Peyer's patch (tissue), 4 donors: ENCODE measurements at places on chromosomes 6 and 20. TPM values are rescaled to one million over a fixed set of nuclear protein-coding genes. Genes with fewer than 3 reads are reported as not detected.

The MUC21 gene
- not detected for total RNA-seq

The FHL5 gene
- total RNA-seq = 2.1 TPM

DNA sequence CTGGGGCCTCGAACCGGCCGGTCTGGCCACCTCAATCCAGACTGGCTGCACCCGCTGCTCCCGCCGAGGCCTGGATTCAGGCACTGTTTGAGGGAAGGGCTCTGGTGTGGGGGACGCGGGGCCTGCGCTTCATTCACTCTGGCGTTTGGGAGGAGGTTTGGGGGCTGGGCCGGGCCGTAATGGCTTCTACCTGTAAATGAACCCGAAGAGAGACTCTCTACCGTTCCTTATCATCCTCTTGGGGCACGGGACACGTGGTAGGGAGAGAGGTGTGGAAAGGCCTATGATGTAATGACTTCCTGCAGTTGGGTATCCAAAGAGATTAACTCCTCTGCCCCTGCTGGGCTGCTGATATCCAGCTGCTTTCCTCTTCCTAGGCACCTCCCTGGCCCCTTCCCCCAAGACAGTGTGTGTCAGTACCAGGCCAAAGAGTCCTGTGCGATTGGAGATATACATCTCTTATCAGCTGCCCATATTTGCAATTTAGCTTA is 1.8 kb downstream of the FOXO3 start:
- peak; percentile 70 for DNase-seq

DNA sequence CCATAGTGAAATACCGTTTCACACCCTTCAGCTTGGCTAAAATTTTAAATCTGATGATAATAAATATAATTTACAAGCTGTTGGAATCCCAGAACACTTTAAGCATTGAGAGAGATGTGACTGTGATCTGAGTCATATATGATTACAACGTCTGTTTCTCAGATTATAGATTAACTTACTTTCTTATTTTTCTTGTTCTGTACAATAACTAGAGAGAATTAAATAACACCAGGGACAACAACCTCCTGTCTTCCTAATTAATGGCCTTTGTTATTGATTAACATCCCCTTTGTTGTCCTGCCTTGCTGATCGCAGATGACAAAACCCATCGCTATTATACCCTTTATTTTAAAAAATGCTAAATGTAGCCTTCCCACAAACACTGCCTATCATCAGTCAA is 87.8 kb upstream of the EZR start:
- DNase-seq = no peak

DNA sequence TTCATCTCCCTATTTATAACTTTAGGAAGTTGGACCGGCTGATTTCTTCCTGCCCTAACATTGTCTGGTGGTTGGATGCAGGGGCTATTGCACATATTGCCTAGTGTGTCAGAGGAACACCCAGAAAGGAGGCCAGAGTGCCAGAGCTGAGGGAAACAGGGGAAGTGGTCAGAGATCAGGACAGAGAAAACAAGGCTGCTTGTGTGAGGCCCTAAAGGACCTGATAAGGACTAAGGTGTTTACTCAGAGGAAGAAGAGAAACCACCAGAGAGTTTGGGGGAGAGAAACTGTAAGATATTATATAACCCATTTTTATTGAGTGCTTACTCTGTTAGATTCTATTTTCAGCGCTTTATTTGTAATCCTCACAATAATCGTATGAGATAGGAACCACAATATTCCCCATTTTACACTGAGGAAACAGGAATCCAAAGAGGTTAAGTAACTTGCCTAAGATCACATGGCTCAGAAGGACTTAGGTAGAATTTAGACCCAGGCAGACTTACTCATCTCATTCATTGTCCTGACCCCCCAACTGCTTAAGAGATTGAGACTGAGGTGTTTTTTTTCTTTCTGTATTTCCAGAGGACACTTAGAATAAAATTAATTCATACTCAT is 54.0 kb upstream of the REV3L start:
- no peak for DNase-seq

- DNase-seq = no peak
Measured at GRCh38 chr6:44255871-44256774, 1.2 kb downstream of the SLC35B2 start.

DNA sequence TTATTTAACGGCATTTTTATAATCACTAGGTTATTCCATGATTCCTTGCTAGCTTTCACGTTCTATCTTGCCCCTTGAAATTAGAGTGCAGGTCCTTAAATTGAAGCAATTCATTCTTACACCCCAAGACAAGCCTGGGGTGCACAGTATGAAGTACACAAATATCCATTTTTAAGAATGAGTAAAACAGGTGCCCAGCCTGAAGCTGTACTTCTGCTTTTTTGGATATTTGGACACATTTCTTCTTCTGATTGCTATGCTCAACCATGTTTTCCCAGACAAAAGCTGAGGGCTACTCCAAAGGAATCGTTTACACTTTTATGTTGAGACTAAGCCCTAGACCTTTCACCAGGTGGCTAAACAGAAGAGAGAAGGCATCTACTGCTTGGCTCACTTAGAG is 7.9 kb upstream of the TAGAP start:
- DNase-seq = no peak
